ENCODE measurements at places on chromosomes 1 and 21.

GRCh38 chr1:55768327-55768952 is 553.3 kb upstream of the USP24 start:
- DNase-seq, result no peak

DNA sequence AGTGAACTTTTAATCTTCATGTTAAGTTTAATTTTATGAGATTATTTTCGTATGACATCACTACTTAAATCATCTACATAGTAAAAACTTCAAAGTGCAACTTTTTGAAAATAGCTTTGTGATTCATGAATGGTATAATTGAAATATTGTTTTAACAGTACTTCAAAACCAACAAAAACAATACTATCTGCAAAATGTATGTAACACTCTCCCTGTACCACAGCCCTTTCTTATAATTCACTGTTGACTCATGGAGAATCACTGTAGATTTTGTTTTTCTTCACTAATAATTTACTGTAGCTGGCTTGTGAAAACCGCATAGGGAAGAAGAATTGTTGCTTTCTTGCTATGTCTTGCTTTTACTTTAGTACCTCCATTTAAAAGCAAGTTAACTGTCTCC is 301.4 kb upstream of the ADAMTS5 start:
- no peak for DNase-seq

DNA sequence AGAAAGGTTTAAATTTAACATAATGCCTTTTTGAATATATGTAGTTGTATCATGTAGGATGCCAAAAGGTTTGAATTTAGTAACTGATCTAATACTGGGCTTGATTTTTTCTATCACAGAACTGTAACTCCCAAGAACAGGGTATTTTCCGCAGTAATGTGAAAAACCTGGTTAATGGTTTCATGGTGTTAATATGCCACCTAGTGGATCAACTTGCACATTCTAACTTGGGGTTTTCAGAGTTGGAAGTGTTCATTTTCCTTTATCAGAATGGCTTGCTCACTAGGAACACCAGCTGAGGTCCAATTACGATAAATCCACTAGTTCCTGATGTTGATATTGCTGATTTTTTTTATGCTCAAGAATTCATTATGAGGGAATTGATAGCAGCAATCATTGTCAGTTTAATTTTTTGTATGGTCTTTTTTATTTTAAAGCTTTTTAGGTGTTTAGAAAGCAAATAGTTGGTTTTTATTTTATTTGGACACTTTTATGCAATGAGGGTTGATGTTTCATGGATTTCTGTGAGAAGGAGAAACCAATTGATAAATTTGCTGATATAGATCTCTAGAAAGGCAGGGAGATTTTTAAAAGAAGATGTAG is 157.2 kb downstream of the PLA2G4A start:
- no peak for DNase-seq

DNA sequence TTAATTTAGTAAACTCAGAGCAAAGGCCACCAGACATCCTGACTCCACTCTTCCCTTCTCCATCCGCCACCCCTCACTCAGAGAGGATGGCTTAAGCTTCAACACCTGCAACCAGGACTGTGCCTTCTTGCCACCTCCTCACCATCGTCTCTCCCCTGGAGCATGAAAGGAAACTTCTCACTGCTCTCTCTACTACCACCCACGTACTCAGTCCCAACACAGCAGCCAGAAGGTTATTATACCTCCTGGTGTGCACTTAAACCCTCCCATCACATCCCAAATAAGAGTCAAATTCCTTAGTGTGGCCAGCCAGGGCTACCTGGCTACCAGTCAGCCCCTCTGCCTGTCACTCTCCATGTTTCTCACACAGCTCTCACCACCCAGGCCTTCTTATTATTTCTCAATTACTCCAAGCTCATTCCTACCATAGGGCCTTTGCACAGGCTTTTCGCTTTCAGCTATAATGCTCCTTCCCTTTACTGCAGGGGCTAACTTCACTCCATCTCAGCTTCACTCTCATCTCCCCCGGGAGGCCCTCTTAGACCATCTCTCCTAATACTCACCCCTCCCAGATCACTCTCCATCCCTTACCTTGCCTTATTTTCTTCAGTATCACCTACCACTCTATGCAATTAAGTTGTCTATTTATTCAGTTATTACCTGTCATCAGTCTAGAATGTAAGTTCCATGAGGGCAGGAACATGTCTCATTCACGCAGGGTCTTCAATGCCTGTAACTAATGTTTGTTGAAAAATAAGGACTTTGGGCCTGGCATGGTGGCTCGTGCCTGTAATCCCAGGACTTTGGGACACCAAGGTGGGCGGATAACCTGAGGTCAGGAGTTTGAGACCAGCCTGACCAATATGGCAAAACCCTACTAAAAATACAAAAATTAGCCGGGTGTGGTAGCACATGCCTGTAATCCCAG is 137.5 kb downstream of the TOMM20 start:
- no peak for DNase-seq

- DNase-seq, result no peak
These were observed 15.1 kb downstream of the NRDC start for GRCh38 chr1:51863384-51863783.

- no peak for DNase-seq
These were observed 777 bp downstream of the FLAD1 start for GRCh38 chr1:154983776-154984466.

DNA sequence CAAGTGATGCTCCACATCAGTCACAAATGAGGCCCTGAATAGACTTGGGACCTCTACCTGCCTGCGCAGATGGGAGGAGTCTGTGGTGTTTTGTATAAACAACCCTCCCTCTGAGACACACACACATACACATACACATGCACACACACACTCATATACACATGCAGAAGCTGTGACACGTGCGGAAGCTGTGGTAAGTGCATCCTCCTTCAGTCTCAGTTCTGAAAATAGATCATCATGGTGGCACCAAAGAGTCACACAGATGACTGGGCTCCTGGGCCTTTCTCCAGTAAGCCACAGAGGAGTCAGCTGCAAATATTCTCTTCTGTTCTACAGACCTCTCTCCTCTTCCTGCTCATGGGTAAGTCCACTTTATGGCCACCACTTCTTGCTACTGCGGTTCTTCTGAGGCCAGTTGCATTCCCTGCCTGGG is at the start of gene LY9:
TSS of gene LY9 (plus strand) at position 224 of the 433 bp plus-strand sequence. CDS start at position 238, 14 bp downstream.
- DNase-seq, result peak; percentile 41

DNA sequence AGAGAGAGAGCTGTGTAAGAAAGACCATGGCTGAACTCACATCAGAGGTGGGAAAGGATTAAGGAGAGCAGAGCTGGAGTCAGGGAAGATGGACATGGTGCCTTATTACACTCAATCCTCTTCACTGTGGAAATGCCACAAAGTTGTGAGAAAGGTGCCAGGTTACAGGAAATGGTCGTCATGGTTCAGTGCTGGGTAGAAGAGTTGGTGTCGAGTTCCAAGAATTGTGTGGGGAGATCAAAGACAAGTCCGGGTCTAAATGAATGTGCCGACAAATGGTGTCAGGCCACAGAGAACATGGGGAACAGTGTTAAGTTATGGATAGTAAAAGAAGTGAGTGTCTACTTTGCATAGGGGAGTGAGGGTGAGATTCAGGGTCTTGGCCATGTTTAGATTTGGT is 40.9 kb downstream of the LAMC2 start:
- no peak for DNase-seq

GRCh38 chr1:219732814-219733491 is 120.0 kb upstream of the ZC3H11B start:
- no peak for DNase-seq

DNA sequence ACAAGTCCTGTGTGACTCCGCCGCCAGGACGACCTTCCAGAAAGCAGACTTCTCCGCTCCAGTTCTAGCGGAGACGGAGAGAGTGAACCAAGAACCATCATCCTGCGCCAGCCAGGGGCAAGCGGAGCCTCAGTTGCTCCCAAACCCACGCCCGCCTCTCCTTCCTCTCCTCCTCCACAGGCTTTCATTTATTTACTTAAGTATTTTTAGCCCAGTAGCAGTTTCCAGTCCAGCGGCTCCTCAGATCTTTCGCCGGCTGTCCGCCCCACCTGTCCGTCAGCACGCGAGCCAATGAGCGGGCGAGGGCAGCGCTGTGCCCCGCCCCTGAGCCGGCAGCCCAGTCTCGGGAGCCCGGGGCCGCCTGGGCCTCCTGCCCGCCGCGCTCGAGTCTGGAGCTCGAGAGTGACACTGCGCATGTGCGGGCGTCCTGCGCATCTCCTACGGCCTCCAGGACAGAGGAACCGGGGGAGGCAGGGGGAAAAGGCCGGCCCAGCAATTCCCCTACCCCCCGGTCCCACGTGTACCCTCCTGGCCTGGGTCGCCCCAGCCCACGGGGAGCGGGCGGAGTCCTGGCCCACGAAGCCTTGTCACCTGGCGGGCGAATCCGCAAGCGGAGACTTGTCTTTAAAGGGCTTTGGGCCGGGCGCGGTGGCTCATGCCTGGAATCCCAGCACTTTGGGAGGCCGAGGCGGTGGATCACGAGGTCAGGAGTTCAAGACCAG is at the start of gene FALEC:
TSS of gene FALEC (plus strand) at position 425 of the 722 bp plus-strand sequence.
- peak; percentile 59 for DNase-seq

DNA sequence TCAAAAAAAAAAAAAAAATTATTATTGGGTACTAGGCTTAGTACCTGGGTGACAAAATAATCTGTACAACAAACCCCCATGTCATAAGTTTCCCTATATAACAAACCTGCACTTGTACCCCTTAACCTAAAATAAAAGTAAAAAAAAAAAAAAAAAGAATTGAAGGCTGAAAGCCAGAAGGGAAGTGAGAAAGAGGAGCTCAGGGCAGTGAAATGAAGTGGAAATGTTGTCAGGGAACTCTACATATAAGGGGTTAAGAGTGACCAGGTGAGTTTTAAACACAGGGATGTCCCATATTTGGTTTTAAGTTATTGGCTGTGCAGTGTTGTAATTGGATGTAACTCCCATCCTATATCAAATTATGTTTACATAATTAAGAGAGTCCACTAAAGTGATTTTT is 85.7 kb upstream of the ABCD3 start:
- no peak for DNase-seq

DNA sequence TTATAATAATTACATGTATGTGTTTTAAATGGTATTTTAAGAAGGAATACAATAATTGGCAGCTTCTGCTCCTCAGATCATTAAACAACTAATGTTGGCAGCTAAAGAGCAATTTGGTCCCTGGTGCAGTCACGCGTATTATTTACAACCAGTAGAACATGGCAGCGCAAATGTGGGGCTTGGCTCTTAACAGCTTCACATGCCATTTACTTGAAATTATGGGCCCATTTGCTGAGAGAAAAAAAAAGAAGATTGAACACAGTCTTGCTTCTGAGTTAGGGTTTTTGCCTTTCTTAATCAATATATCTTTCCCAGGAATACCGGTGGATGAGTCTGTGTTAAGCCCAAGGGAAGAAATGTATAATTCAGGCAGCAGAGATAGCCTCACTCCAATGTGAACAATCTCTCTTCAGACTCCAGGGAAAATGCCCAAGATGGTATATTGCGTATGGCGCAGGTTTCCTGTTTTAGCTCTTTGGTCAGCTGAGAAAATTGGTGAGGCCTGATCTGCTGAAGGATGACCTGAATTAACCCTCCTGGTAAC is 174.5 kb downstream of the DISC1 start:
- no peak for DNase-seq

Measured in stimulated activated CD8-positive, alpha-beta memory T cell treated with anti-CD3 and anti-CD28 coated beads, Interleukin-4, amount 100 ng/mL, for 1 hour (primary cell).